Hindlimb muscle (tissue), 1 donor: ENCODE measurements at places on chromosomes 3 and 15.

DNA sequence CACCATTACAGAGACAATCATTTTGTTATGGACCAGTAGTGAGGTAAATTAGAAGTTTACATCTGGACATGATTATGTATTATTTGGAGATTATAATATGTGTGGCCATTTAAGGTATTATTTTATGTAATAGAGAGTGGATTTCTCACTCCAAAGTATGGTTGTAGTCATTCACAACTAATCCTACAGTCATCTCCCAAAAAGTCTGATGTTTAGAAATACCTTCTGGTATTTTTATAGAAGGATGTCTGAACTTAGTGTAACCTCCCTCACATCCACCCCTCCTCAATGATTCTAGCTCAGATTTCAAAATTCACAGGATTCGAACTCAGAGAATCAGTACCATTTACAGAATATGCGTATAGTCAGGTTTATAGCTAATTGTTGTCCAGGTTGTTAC is 346.6 kb upstream of the MEIS2 start:
- DNase-seq, result no peak

- DNase-seq, result no peak
These were observed 183.1 kb upstream of the KCNMB2 start for GRCh38 chr3:178353006-178353694.

GRCh38 chr3:43950775-43951174 is 260.0 kb downstream of the ABHD5 start:
- DNase-seq, result no peak

- no peak for DNase-seq
These were observed 335.4 kb upstream of the MDFIC2 start for GRCh38 chr3:70647823-70648222.

DNA sequence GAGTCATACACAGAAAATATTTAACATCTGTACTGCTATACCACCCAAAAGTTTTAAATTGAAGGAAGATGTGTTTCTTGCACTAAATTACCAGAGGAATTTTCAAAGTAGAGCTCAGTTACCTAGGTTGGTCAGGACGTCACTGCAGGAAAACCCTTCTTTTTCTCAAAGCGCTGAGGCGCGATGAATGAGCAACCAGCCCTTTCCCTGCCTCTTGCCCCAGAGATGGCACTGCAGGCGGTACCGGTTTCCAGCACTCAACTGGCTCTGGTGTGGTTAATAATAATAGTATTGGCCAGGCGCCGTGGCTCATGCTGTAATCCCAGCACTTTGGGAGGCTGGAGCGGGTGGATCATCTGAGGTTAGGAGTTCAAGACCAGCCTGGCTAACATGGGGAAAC is 49.3 kb downstream of the HES1 start:
- no peak for DNase-seq

- no peak for DNase-seq
These were observed 78.7 kb downstream of the KLF13 start for GRCh38 chr15:31405200-31405920.

DNA sequence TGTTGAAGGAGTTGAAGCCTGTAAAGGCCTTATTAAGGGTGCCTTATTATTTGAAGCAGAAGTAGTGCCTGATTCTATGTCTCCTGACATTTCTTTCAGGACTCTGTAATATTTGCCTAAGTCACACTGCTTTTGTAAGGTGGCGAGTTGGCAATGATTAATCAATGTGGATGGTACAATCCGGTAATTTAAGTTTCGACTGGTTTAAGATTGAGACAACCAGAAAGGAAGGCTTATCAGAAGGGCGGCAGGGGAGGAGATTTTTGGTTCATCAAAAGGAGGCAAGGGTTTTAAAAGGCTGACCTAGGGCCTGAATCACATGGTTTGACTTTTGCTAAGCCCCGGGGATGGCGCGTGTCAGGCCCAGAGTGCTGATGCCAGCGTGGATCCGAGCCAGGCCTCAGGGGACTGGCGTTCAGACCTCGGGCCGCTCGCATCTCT is 830 bp upstream of the RNF13 start:
- DNase-seq, result no peak

GRCh38 chr3:40911264-40911663 is 288.0 kb upstream of the CTNNB1 start:
- no peak for DNase-seq

GRCh38 chr3:18510947-18511346 is 85.8 kb upstream of the SATB1 start:
- DNase-seq, result no peak

DNA sequence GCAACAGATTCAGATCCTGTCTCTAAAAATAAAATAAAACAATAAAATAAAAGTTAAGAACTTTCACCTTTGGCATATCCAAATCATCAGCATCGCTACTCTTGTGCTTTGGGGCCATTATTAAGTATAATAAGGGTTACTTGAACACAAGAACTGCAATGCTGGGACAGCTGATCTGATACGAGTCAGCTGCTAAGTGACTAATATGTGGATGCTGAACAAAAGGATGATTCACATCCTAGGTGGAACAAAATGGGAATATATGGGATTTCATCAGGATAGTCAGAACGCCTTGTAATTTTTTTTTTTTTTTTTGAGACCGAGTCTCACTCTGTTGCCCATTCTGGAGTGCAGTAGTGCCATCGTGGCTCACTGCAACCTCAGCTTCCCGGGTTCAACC is 29.7 kb downstream of the BUB1B start:
- DNase-seq, result no peak

GRCh38 chr3:173770796-173771573 is 373.4 kb downstream of the NLGN1 start:
- DNase-seq, result no peak

GRCh38 chr3:184629555-184630160 is 68.1 kb downstream of the EPHB3 start:
- no peak for DNase-seq

- DNase-seq, result no peak
These were observed 16.0 kb upstream of the PTX3 start for GRCh38 chr3:157420606-157421130.

- no peak for DNase-seq
These were observed 41.0 kb downstream of the CD200 start for GRCh38 chr3:112373924-112374323.
